ENCODE measurements at places on chromosomes 1 and 21.

GRCh38 chr21:29261555-29262540, 36.9 kb upstream of the BACH1 start:
- DNase-seq: no peak

DNA sequence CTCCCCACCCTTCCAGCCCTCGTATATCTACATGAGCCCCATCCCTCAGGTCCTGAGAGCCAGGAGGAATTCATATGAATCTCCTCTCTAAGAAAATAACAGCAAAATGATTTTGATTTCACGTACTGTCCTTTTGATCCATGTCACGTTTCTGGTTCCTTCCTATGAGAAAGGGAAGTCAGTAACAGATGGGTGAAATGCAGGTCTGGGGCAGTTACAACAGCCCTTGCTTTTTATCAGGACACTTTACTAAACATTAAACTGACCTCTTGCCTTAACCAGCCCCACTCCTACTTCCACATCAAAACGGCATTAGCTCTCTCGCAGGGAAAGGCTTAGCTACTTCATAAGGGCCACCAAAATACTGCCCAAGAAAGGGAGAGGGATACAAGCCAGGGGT, 59.0 kb downstream of the SPATA46 start:
- DNase-seq: no peak

GRCh38 chr1:33180911-33181890, 642 bp downstream of the TRIM62 start:
- peak; percentile 17 for DNase-seq

DNA sequence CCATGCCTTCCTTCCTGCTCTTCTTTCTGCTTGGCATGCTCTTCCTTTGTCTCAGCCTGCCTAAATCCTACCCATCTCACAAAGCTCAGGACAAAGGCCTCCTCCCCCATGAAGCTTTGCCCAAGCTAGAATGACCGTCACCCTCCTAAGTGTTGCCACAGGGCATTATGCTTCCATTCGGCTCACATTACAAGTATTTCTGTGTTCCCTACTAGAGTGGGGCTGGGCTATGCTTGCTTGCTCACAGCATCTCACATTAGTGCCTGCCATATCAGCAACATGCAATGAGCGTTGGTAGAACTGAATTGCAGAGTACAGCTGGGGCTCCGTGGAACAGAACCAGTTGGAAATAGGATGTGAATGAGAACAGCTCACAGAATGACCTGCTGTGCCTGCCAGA, 82.8 kb downstream of the CD58 start:
- no peak for DNase-seq

DNA sequence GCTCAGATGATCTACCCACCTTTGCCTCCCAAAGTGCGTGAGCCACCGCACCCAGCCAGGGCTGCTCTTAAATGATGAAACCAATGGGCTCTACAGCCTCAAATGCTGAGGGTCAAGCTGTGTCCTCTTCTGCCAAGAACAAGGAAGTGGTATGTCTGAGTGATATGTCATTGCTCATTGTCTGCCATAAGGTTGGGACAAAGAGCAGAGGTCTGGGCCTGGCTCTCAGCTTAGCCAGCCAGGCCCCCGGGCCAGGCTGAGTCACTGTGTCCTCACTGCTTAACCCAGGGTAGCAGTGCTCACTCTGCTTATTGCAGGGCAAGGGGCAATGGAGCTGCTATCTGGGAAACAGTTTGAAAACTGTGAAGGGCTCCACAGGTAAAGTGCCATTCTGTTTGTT, 8.3 kb upstream of the ETS2 start:
- no peak for DNase-seq

DNA sequence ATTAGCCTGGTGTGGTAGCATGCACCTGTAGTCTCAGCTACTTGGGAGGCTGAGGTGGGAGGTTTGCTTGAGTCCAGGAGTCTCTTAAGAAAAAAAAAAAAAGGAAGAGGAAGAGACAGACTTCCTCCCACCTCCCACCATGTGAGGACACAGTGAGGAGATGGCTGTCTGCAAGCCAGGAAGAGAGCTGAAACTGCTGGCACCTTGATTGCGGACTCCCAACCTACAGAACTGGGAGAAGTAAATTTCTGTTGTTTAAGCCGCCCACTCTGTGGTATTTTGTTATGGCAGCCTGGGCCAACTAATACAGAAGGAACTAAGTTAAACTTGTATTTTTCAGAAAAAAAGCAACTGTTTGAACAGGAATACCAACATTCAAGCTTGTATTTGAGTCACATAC, 21.7 kb downstream of the DOP1B start:
- no peak for DNase-seq

GRCh38 chr1:172670316-172670715, 11.4 kb downstream of the FASLG start:
- no peak for DNase-seq

DNA sequence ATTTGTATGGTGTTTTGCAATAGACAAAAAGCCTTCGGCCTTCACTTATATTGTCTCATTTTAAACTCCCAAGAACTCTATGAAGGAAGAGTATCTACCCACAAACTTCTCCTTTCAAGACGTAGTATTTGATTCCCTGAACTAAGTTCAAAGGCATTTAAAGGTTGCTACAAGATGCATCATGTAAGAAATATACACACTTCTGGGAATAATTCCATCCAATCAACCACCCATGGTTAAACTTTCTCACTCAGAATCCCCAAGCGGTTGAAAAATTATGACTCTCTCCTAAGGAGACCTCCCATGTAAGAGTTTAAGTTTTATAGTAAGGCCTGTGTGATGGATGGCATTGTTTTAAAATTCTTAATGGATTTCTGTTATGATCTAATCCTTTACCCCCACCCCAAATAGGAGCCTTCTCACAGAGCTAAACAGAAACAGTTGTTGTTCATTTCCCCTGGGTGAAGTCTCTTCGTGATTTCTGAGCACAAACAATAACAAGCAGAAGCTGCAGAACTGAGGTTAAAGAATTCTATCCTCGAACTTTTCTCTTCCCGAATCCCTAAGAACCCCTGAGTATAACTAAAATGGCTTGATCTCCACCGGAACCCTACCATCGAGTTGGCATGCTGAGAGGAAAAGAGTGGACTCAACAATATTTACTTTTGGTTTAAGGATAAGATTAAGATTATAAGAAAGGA, 185.0 kb downstream of the TGFBR3 start:
- DNase-seq: no peak

DNA sequence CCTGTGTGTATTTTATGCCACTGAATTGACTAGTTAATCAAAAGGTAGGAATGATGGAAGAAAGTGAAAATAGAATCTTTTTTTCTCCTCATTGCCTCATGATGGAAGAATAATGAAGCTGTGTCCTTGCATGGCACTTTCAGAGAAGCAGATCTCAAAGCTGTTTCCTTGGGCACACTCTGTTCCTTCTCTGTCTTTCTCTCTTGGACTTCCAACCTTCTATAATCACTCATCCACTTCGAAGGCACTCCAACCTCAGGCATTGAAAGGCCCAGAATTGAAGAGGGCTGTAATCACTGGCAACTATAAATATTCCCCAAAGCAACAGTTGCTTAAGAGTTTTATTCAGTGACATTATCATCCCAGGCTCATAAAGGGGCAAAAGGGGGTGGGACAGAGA, 31.1 kb upstream of the DNASE2B start:
- DNase-seq: no peak

GRCh38 chr1:153220606-153221303, 3.4 kb downstream of the PRR9 start:
- no peak for DNase-seq

GRCh38 chr1:150178548-150178947, 28.8 kb downstream of the PLEKHO1 start:
- DNase-seq: no peak

DNA sequence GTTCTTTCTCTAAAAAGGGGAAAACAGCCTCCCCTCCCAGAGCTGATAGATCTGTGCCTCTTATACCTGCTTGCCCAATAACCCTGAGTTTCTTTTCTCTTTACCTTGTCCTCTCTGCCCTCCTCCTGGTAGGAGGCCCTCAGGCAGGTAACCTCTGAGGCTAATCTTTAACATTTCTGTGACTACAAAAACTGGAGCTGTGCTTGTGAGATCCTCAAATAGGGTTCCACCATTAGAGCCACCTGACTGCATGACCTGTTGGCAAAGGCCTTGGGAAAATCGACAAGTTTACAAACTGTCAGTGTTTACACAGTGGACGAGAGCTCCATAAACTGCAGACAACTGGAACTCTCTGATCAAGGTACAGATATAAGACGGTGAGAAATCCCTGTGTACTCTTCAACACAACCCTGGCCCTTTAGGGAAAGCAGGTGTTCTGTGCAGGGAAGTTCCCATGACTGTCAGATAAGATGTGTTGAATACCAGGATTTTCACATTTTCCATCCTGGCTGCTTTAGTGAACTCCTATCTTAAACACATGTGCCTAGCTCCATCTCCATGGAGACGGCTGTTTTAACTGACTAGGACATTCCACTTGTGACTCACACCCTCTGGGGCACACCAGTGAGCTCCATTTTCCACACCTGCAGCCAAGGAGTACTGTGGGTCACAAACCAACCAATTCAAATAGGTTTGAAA, 38.3 kb downstream of the ECE1 start:
- peak; percentile 12 for DNase-seq

GRCh38 chr1:202155478-202156021, 4.9 kb downstream of the PTPN7 start:
- no peak for DNase-seq

DNA sequence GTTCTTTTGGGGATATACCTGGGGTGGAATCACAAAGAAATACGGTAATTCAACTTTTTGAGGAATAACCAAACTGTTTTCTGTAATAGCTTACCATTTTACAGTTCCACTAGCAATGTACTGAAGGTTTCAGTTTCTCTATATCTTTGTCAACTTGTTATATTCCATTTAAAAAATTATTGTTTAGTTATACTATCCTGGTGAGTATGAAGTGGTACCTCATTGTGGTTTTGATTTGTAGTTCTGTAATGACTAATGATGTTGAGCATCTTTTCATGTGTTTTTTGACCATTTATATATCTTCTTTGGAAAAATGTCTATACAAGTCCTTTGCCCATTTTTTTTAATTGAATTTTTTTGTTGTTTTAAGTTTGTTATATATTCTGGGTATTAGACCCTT, 39.4 kb downstream of the MAST2 start:
- DNase-seq: no peak

- no peak for DNase-seq
Observed at GRCh38 chr1:178174539-178174938, 80.6 kb downstream of the RASAL2 start.

GRCh38 chr21:37742532-37742931, 173.7 kb downstream of the KCNJ6 start:
- no peak for DNase-seq

DNA sequence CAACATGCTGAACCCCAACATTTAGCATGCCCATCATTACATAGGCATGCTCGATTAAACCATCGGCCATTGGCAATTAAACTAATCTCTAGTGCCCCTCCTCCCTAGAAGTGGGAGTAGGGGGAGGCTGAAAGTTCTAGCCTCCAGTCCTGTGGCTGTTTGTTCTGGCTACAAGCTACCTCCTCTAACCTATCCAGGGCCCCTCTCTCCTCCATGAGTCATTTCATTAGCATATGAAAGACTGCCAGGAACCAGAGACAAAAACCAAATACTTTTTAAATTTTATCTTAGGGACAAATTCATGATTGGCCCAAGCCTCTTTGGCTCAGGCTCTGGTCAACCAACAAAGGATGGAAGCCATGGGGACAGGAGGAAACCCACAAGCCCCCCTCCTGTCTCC, 231.1 kb downstream of the CACNA1E start:
- DNase-seq: no peak

DNA sequence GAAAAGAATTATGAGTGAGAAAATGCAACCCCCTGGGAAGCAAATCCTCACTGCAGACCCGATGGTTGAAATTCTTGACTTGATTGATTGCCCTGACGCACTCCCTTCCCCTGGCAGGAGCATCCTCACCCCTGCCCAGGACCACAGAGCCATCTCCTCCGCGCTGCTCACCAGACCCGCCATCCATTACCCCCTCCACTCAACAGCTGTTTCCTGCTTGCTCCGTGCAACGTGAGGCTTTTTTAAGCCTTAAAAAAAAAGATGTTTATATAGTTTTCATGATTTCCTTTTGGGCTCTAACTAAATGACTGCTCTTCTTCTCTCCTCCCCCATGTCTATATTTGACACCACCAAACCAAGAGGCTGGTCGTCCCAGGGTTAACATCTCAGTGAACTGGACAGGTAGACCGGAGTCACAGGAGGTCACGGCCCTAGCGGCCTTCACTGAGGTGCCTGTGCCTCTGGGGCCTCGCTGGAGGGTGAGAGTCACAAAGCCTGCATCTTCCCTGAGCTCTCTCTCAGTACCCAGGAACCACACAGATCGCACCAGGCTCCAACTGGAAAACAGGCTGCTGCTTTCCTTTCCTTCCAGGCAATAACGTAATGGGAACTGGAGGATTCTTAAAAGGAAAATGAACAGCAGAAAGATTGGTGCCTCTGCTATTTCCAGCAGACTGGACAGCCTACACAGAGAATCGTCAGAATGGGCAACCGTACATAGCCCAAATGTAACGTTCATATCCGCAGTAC, 49.8 kb downstream of the ZBTB18 start:
- DNase-seq: no peak

GRCh38 chr1:157113106-157113505, 13.5 kb upstream of the ETV3L start:
- DNase-seq: no peak

DNA sequence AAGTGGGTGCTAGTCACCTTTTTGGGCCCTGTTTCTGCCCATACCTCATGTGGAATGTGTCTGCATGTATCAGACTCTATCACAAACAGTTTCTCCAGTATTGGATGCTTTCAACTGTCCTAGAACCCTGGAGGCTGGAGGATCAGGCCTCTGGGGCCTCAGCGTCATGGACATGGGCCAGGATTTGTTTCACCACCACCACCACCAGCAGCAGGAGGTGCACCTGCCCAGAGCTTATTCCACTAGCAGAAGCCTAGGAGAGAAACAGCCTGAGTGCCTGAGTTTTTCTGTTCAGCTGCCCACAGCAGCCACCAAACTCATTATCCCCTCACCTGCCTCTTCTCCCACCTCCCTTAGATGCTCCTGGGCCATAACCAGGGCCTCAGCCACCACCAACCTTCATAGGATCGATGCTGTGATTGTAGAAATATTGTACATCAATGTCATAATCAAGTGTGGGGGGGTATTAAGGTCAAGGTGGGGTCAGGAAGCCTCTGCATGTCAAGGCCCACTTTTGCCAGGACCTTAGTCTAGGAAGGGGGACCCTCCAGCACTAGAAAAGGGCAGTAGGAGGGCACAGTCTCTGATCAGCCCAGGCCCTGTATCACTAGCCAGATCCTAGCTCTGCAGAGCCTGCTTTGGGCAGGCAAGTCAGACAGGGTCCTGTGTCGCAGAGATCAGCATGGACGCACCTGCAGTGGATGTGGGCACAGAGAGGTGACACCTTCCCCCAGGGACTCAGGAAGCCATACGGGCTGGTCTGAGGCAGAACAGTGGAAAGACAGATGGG, 9.3 kb downstream of the DMAP1 start:
- no peak for DNase-seq

- no peak for DNase-seq
Observed at GRCh38 chr1:192793983-192794767, 14.7 kb upstream of the RGS2 start.

GRCh38 chr1:2534687-2535441, 4.8 kb upstream of the HES5 start:
- no peak for DNase-seq

GRCh38 chr1:209218981-209219380, 364.5 kb upstream of the CAMK1G start:
- no peak for DNase-seq

- DNase-seq: peak; percentile 15
Observed at GRCh38 chr1:58785442-58786058, 1.7 kb upstream of the JUN start.
